ENCODE measurements at places on chromosomes 7 and 10.

GRCh38 chr10:114938856-114939193 lies 830 bp downstream of the TRUB1 start:
- DNase-seq = no peak

DNA sequence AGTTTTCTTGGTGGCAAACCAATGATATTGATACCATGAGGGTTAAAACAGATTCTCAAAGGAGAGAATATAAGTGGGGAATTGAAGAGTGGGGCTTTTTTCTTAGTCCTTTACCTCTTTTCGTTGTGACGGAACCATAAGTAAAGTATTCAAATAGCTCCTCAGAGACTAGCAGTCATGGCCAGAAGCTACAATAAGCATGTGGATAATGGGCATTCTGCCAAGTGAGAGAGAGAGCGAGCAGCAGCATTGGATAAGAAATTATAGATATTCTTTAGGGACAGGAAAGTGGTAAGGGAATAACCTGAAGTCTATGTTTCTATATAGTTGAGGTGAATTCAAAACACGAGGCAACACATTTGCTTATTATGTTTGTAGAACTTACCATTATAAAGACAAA lies 235.1 kb downstream of the SEMA3E start:
- DNase-seq = no peak

GRCh38 chr10:124524991-124525653 lies 63.5 kb downstream of the LHPP start:
- DNase-seq = no peak

GRCh38 chr7:112958775-112959174 lies 127.9 kb downstream of the GPR85 start:
- no peak for DNase-seq

GRCh38 chr10:70809011-70809611 lies 6.6 kb upstream of the SGPL1 start:
- no peak for DNase-seq

GRCh38 chr10:75029857-75030256 lies 81.6 kb upstream of the SAMD8 start:
- no peak for DNase-seq

GRCh38 chr7:111765751-111766643 lies 203.7 kb upstream of the IMMP2L start:
- DNase-seq = no peak

- DNase-seq = no peak
These were observed at the start of gene C1QL3 for GRCh38 chr10:16521311-16522016. C1QL3 (minus strand) TSS chr10:16521879; CDS start chr10:16521065, 814 bp downstream.

DNA sequence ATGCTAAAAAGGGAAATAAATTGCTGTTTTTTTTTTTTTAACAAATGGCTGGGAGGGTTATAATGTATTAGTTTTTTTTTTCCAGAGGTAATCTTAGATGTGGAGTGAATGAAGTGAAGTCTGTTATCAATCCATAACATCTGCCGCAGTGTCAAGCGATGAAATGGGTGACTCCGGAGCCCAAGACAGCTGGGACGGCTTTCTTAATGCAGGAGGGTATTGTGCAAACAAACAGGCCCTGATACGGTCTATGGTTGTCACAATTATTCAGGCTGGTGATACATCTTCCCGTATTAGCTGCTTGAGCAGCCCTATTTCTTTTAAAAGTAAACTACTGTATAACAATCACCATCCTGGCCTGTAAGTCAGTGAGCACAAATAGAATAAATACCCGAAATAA lies 1231.2 kb downstream of the GATA3 start:
- DNase-seq = no peak

GRCh38 chr7:14858410-14858809 lies 44.1 kb downstream of the DGKB start:
- no peak for DNase-seq

DNA sequence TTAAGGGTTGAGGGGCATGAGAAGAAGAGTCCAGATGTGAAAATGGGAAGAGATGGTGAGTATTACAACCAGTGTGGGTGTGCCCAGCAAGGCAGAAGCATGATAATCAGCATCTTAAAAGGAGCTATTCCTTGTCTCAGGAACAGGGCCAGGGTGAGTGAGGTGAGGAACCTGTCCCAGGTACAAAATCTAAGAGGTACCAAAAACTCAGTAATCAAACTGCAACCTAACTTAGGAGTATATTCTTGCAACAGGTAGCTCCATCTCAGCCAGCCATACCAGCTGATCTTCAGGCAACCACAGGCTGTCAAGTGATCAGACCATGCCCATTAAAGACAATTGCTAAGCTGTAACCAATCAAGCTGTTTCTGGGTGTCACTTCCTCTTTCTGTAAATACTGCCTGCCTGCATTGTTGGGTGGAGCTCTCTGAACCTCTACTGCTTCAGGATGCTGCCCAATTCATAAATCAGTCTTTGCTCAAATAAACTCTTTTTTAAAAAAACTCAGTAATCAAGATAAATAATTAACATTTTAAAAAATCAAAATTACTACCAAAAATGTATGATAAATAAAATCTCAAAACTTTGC lies 7.4 kb downstream of the KEL start:
- no peak for DNase-seq

DNA sequence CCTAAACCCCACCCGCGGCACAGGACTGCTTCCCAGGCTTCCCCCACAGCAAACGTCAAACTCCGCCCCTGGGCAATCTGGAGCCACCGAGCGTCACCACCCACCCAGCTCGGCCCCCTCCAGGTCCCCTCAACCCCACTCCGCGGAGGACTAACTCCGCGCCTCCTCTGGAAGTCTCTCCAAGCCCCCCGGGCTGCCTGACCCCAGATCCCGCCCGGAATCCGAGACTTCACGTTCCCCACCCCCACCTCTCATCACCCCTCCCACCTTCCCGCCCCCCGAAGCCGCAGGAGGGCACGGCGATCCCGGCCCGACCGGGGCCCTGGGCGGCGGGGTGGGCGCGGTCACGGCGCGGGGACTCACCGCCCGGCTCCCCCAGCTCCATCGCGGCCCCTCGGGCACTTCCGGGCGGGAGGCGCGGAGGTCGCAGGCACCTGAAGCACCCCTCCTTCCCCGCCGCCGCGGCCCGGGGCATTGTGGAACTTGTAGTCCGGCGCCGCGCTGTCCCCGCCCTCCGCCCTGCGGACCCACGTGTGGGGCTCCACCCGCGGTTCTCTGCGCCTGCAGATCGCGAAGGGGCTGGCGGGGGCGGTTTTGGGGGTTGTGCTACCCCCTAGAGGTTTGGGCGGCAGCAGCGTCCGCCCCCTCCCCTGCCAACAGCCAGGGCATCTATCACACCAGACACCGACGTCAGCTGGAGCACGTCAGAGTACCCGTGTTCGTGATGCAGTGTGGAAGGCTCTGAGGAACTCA lies at the start of gene TMUB1:
Gene TMUB1 (minus strand): TSS at position 423 of the 753 bp plus-strand sequence. CDS start 930 bp downstream, outside the sequence.
- peak; percentile 83 for DNase-seq

- DNase-seq = no peak
These were observed 24.5 kb upstream of the CUBN start for GRCh38 chr10:17154116-17154515.

GRCh38 chr7:150988230-150989226 lies 2.3 kb upstream of the NOS3 start:
- DNase-seq = peak; percentile 64

- DNase-seq = no peak
These were observed 1.6 kb downstream of the PDGFA start for GRCh38 chr7:517774-518629.

DNA sequence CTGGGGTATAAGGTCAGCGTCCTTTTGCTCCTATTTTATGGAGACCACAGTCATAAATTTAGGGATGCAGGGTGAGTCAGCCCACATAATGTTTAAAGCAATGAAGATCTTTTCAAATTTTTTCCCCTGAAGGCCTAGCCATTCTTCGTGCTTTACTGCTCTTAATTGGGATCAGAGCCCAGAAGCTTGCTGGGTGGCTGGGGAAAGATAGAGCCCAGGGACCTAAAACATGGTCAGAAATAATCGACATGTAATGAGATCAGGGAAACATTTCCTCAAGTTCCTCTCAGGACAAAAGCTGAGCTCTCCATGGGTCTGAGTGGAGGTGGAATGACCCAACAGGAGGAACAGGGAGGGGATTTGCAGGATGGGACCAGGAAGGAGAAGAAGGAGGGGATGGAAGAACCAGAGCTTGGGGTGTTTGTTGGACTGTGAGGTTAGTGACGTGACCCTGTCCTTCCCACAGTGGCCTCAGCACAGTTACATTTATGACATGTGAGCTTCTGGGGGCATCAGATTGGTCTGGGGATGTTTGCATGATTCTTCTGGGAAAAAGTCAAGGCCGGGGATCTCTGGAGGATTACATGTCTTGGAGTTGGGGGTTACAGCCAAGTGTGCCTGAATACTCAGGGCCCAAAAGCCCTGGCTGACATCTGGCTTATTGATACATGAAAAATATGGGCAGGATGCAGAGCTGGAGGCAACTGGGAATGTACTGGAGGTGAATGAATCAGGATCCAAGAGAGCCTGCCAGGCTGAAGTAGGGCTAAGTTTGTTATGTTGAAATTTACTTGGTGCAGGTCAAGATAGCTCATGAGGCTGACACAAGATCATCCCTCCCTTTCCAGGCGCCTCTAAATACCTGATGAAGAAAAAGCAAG lies 477.9 kb downstream of the RPS24 start:
- no peak for DNase-seq
